Stimulated activated CD4-positive, alpha-beta T cell treated with anti-CD3 and anti-CD28 coated beads, TNF-alpha, amount 100 ng/mL, for 48 hours (primary cell): ENCODE measurements at places on chromosomes 5 and 9.

GRCh38 chr9:95082401-95083084, 235.0 kb downstream of the FANCC start:
- no peak for DNase-seq

GRCh38 chr9:69297300-69297980, 27.6 kb upstream of the ENTREP1 start:
- DNase-seq, result no peak

DNA sequence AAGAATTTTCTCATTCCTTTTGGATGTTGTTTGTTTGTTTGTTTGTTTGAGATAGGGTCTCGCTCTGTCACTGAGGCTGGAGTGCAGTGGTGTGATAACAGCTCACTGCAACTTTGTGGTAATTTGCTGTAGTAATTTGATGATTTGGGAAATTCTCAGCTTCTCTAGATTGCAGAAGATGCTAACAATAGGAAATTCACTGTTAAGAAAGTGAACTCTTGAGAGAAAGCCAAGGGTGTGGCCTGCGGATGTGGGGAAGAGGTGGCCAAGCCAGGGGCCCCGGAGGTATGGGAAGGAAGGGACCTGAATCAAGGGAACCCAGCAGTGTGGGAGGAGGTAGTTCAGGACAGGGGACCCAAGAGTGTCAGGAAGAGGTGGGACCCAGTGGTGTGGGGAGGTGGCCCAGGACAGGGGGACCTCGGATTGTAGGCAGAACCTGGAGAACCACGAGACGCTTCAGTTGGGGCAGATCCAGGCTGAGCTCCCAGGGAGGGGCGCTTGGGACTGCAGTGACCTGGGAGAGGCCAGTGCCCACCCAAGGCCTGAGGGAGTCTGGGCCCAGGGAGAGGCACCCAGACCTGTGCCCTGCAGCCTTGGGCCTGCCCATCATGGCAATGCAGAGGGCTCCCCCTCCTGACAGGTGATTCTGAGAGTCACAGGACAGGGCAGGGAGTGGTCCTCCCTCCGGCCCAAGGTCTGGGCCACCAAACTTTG, 5.6 kb upstream of the LCN2 start:
- DNase-seq, result no peak

DNA sequence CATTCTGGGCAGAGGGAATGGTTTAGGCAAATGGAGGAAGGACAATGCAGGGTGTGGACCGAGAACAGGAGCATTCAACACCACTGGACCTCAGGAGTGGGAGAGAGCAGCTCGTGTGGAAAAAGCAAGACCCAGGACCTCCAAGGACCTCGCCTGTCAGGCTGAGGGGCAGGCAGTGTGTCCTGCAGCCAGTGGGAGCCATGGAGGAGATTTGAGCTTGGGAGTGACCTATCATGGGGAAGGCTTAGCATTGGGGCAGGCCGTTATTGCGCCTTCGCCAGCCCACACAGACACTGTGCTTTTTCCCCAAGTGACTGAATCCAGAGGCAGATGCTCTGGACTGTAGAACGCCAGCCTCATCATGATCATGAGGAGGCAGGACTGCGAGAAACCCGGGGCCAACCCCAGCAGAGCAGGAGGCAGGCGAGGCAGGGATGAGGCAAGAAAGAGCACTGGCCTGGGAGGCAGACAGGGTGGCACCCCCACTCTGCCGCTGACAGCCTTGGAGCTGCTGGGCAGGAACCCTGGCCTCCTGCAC, 3.3 kb downstream of the CDHR2 start:
- no peak for DNase-seq

DNA sequence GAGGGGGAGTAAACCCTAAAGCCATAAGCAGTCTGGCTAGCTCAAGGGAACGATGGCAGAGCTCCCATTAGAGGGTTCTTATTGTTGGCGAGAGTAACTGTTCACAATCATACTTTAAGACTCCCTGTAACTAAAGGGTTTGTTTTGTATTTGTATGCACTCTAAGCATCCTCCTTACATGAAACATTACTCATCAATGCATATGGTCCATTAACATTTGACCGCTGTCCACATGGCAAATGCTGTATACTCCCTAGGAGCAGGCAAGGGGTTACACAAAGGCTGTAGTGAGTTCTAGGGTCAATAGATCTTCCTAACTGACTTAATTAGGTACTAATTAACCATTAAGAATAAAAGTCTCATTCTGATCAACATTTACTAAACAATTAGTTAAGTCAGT, 95.3 kb upstream of the MRPS30 start:
- DNase-seq, result no peak

GRCh38 chr9:81609782-81610739, 79.3 kb downstream of the TLE1 start:
- no peak for DNase-seq
